ENCODE measurements at places on chromosomes 3 and 15. TPM values are rescaled to one million over a fixed set of nuclear protein-coding genes. Genes with fewer than 3 reads are reported as not detected.

DNA sequence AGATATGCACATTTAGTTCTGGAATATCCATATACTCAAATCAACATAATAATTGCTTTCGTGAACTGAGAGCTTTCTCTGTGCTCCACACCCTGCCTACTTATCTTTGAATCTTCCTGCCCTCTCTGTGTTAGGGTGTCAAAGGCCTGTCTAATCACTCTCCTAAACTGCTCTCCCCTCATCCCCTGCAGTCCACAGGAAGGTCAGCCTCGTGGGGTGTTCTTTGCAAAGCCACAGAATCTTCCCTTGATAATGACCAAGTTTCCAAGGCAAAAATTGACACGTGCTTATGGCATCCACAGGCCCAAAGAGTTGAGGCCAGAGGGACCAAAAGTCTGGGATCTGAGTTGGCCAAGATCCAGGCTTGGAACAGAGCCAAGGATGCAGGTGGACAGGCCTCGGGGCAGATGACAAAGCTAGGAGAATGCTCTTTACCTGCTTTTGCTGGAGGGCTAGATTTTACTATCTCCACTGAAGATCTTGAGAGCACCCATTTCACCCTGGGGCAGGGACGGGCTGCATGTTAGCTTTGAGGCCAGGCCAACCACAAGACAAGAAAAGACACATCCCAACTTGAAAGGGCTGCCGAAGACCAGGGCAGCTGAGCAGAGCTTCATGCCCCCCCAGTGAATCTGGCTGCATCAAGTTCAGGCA lies 20.4 kb downstream of the BHLHE40 start:
- DNase-seq: no peak

- no peak for DNase-seq
These were observed 53.6 kb downstream of the LMCD1 start for GRCh38 chr3:8555113-8555661.

GRCh38 chr15:88036154-88036839 lies 220.2 kb downstream of the NTRK3 start:
- no peak for DNase-seq

Gene CFAP20DC
- total RNA-seq: 0.38 TPM

Gene SPRED1
- total RNA-seq: 36.0 TPM

DNA sequence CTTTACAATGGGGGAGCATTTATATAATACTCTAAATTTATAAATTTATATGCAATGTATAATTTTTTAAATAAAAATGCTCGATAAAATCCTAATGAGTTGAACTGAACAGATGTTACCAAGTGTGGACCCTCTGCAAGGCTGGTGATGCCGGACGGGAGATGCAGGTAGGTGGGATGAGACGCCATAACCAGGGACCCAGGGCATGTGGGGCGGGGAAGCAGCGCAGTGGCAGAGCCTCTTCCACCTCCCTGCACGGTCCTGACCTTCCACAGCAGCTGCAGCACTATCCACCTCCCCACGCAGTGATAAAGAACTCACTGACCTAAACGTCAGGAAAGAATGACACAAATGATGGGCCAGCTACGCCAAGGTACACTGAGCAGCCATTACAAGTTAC lies 12.8 kb downstream of the PCSK6 start:
- no peak for DNase-seq

GRCh38 chr3:111215481-111215880 lies 143.9 kb downstream of the NECTIN3 start:
- no peak for DNase-seq

Gene LRRC31
- 0.48 TPM for total RNA-seq

Gene TNIK
- total RNA-seq: 14.6 TPM

Gene RARB
- not detected for total RNA-seq

GRCh38 chr3:192817053-192817452 lies 89.7 kb upstream of the FGF12 start:
- no peak for DNase-seq

DNA sequence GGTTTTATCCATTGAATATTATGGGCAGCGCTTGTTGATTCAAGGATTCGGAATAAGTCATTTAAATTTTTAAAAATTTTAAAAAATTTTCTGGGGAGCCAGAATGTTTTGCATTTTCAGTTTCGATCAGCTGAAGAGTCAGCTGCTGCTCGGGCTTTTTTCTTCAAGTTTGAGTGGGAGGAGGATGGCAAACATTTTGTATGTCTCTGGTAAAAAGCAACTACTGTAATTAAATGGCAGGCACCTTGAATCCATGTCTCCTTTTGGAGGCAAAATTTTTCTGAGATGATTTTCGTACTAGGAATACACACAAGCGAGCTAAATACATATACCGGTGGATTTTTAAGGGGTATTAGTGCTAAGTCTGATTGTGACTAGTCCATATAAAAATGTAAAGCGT lies 612 bp downstream of the C3orf38 start:
- no peak for DNase-seq
